ENCODE measurements at places on chromosomes 1 and 21.
A peak's percentile ranks its signal among the peaks of the same experiment; 100 is the strongest.

DNA sequence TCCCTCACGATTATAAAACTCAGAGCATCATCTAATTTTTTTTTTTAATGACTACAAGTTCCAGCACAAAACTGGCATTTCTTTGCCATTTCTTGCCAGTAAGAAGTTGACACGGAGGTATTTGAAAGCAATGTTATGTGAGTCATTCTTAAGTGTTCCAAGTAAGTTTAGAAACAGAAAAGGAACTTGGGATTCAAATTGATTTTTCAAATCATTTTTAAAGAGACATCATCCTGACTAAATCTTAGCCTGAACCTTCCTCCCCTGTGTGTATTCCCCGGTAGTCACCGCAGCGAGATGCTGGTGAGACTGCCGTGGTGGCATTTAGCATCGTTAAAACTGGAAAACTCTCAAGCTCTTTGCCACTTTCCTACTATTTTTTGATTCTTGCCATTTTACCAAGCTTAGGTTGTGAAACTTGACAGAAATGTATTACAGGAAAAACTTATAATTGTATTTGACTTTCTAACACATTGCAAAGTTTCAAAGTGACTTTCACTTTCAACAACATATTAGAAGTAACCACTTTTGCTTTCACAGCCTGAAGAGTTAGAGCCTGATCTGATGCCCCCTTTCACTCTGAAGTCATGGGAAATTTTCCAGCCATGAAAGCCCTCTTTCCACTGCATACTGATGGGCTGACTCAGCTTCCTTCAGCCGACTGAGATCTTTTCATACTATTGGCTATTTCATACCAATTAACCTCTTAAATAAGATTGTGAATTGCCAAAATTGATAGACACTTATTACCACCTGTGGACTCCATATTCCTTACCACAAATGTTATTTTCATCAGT is 61.4 kb downstream of the OLFML2B start:
- no peak for DNase-seq

- DNase-seq: peak; percentile 56
Observed at GRCh38 chr1:16215882-16216753, 3.7 kb upstream of the ARHGEF19 start.

DNA sequence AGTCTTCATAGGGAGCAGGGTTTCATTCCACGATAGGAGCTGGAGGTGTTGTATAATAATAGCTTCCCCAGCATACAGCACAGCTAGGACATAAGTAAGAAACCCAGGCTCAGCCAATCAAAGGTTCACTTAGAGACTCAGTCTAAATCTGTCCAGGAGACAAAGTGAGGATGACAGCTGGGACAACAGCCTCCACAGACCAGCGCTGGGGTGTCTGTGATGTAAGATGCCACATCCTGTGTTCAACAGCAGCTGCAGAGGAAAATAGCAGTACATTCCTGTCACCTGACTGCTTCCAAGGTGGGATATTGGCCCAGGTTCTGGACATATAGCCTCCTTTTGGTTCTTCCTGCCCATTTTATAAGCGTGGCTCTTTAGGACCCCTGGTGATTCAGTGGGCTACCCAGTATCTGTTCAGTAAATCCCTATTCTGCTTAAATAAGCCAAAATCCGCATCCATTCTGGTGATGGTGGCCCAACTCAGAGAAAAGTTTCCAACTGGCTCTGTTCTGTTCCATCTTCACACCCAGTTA is 176.8 kb upstream of the SYT6 start:
- DNase-seq: no peak

- no peak for DNase-seq
Observed at GRCh38 chr1:206772243-206772937, at the start of gene IL10. Gene IL10, minus strand, starts transcription at chr1:206772494. Its CDS starts 59 bp downstream, at chr1:206772435.

DNA sequence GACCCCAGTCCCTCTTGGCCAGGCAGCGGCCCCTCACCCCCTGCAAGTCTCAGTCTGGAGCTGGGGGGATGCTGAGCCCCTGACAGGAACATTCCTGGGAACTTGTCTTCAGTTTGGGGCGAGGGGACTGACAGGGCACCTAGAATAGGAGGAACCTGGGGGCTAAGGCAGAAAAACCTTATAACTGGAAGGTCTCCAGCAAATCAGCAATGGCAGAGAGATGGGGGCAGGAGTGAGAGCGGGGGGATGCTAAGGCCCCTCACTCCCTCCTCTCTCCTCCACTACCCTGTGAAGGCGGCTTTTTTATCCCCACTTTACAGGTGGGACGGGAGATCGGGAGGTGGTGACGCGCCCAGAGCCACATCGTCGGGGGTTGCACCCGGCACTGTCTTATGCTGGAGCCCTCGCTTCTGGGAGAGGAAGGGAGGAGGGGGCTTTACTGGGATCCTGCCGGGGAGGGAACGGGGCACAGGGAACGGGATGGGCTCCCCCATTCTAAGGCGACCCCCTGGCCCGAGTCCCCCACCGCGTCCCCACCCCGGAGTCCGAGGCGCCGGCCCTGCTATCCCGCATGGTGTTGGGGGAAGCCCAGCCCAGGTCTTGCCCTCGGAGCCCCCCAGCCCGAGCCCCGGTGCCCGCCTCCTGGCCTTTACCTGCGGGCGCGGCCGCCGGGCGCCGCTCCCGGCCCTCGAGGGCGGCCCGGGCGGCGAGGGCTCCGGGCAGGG is 456 bp downstream of the COL8A2 start:
- DNase-seq: no peak

DNA sequence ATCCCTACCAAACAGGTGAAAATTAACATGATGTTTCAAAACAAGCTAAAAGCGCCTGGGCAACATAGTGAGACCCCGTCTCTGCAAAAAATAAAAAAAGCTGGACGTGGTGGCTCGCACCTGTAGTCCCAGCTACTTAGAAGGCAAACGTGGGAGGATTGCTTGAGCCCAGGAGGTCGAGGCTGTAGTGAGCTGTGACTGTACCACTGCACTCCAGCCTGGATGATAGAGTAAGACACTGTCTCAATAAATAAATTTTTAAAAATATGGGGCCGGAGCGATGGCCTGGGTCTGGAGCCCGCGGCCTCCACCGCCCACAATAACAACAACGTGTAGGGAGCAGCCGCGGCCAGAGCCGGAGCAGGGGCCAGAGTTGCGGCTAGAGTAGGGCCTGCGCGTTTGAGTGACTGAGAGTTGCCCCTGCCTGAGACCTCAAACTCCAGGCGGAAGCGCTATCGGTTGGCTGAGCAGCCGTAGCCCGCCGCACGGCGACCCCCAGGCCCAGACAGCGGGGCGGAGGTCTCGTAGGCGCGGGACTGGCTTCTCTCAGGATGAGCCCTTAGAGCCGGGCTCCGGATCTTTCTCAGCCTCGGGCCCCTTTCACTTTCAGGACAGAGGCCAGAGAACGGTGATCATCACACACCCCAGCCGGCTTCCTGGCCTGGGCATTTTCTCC is 41.4 kb downstream of the ZMYM1 start:
- no peak for DNase-seq

GRCh38 chr1:235980976-235981375 is 83.9 kb downstream of the NID1 start:
- DNase-seq: no peak

- DNase-seq: no peak
Observed at GRCh38 chr1:240621249-240621648, 9.3 kb upstream of the GREM2 start.

GRCh38 chr1:162207862-162208261 is 138.4 kb downstream of the NOS1AP start:
- DNase-seq: no peak

- no peak for DNase-seq
Observed at GRCh38 chr1:185972096-185972850, 238.1 kb downstream of the HMCN1 start.

GRCh38 chr1:203122159-203122558 is 5.4 kb upstream of the ADORA1 start:
- DNase-seq: no peak

DNA sequence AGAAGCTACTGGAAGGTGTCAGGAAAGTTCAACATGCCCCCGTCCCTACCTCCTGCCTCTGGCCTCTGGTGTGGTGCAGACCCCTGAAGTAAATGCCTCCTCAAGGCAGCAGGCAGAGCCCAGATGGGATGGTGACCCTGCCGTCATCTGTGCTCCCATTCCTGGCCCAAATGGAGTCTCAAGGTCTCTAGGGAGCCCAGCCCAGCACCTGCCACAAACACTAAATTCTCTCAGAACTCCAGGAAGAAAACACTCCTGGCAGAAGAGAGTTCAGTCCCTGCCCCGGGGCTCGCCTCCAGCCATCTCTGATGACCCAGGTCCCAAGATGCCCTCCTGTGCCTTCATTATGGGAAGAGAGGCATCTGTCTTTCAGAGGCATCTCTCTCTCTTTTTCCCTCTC is 261.6 kb upstream of the TMEM51 start:
- no peak for DNase-seq

- DNase-seq: no peak
Observed at GRCh38 chr1:212504171-212504803, 71.6 kb downstream of the NENF start.

- peak; percentile 51 for DNase-seq
Observed at GRCh38 chr1:167043752-167044488, 46.3 kb downstream of the GPA33 start.

GRCh38 chr1:210978974-210979354 is 155.0 kb downstream of the KCNH1 start:
- DNase-seq: no peak

- DNase-seq: no peak
Observed at GRCh38 chr1:2951856-2952255, 69.4 kb upstream of the ACTRT2 start.

GRCh38 chr1:24177161-24177560 is 9.9 kb downstream of the IFNLR1 start:
- DNase-seq: no peak

GRCh38 chr1:118977600-118977999 is 10.5 kb downstream of the TBX15 start:
- no peak for DNase-seq

DNA sequence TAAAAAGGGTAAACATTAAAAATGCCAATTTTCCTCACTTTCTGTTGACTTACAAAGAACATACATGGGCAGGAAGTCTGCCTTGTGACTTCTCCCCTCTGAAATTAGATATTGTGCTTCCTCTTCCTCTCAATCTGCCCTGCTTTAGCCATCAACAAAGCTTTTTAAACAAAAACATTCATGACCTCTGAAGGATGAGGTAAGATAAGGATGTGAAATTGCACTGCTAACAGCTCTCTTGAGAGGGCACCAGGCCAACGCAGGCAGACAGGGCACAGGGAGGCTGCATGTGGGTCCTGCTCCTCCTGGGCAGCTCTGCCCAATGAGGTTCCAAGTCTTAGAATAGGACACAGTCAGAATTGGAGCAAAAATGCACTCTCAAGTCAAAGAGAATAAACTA is 62.1 kb downstream of the DEGS1 start:
- DNase-seq: no peak

- no peak for DNase-seq
Observed at GRCh38 chr1:84700070-84700469, 9.8 kb upstream of the SSX2IP start.

GRCh38 chr1:15963968-15964648 is 11.8 kb downstream of the ZBTB17 start:
- DNase-seq: no peak

DNA sequence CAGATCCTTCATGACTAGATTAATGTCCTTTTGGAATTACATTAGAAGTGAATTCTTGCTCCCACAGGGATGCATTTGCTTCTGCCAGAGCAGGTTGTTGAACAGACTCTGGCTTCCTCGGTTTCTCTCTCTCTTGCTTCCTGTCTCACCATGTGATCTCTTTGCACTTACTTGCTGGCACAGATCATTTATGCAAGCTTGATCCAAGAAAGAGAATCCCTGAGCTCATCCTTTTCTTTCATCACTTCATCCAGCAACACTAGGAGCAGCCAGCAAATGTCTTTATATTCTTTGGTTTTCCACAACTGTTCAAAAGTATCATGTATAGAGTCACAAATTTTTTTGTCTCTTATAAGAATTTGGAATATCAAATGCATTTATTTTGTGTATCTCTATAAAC is 313.5 kb downstream of the ZNF326 start:
- DNase-seq: no peak

DNA sequence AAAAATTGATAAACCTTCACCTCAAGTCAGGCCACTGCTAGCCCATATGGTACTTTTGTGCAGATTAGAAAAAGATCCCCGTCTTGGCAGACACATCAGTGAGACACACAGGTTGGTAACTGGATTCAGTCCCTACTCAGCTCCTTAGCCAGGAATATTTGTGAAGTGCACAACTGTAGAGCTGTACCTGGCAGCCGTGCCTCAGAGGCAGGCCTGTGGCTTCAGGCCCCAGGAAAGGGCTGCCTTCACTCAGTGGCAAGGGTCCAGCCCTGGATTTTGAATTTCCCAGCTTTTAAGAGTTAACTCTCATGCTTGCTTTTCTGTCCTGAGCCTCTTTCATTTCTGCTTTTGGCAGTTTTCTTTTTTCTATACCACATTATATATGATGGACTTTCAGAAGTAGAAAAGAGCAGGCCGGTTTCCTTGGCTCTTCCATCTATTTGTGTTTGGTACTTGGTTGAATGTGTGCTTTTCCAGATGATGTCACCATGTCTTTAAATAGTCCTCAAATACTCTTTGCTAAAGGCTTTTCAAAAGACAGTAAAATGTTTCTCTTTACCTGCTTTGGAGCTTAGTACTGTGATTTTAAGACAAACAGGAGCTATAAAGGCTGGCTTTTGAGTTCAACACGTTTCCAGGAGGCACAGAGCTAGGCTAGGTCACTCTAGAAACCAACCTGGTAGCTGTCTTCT is 186.6 kb downstream of the AK5 start:
- DNase-seq: no peak

- DNase-seq: no peak
Observed at GRCh38 chr1:196543833-196544232, 64.4 kb downstream of the KCNT2 start.
